ENCODE measurements at places on chromosomes 12 and 14.

DNA sequence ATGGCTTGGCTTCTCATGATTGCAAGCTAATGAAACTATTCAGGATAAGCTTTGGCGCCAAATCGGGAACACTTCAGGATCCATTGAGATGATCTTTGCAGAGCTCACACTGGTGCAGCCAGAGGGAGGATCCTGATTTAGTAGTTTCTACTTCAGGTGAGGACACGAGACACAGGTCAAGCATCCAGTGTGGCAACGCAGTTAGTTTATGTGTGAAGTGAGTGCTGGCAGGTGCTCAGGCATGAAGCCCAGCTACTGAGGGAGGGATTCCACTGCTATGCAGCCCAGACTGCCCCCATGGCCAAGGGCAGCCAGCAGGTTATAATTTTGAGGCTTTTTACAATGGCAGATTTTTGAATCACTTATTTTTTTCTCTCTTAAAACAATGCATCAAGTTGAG, 113.5 kb upstream of the PCED1B start:
- no peak for DNase-seq

- peak; percentile 88 for DNase-seq
Observed at GRCh38 chr12:112018571-112019237, 5.5 kb downstream of the ERP29 start.

DNA sequence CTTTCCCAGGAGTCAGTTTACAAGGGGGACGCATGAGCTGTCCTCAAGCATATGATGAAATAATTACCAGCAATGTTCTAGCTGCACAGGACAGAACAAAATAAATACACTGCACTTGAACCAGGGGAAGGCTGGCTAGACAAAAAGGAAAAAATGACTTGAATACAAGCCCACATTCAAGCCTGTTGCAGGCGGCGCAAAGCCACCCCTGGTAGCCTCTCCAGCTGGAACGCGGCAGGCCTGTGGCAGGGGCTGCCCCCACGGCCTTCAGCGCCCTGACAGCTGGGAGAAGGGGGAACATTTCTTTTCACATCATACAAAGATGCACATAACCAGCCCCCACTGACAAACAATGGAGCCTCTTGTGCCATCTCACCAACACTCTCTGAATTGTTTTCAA, 57.1 kb downstream of the TRAFD1 start:
- no peak for DNase-seq

DNA sequence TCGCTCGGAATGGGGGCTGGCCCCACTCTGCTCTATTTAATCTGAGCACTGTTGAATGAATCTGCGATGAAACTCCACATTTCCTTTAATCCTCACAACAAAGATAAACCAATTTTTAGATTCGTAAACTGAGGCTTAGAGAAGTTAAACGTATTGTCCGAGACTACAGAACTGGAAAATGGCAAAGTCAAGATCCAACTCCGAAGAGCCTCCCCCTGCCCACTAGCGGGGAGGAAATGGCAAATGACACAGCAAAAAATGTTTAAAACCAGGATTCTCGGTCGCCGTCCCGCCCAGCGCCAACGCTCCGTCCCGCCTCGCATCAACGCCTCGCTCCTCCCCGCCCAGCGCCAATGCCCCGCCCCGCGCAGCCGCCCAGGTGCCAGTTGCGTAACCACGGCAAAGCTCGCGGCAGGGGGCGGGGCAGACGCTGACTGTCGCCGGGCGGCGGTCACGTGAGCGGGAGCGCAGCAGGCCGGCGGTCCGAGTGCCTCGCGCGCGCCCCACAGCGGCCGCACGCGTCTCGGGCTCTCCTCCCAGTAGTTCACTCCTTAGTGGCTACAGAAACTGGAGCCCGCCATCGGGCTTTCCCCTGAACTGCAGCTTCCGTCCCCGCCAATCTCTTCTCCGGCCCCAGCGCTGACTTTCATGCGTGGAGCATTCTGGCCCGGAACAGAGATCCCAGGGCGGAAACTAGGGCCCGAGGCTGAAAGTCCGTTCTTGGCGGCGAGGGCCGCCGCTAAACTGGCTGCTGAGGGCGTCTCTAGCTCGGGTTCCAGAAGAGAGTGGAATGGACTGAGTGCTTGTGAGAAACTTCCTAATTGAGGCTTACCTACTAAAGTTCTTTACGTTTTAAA, 13.6 kb upstream of the LRRC23 start:
- DNase-seq = peak; percentile 97

DNA sequence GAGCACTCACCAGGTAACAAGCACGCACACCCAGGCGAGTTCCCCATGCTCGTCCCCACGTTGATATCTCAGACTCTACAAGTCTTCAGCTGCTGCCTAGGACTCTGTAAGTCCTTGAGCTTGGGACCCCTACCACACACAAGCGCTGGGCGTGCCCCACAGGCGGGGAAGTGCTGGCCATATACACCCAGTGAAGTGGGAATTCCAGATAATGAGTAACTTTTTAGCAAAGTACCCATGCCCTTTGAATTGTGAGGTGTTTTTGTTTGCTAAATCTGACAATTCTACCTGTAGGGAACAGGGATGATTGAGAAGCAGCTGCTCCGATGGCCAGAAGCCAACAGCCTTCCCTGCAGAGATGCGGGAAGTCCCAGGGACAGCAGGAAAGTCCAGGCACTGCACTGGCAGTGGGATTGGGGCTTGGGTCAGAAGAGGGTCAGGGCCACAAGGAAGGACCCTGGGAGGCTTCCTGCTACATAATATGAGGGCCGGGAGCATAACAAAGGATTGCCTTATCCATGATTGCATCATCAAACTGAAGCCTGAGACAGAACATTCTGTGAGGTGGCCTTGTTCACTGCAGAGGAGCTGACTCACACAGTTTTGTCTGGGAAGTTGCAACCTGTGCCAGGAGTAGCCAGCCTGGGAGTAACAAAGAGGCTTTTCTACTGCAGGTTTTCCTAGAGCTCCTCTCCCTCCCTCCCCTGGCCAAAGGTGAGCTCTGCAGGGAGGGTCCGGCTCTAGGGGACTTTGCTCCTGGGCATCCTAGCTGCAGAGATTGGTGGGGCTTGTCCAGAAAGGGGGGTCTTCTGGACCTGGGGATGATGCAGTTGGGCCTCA, 13.2 kb upstream of the SERPINA3 start:
- DNase-seq = peak; percentile 94

GRCh38 chr12:47828976-47829482, 9.3 kb upstream of the HDAC7 start:
- DNase-seq = peak; percentile 80

- no peak for DNase-seq
Observed at GRCh38 chr12:68364328-68364727, 32.2 kb upstream of the MDM1 start.

DNA sequence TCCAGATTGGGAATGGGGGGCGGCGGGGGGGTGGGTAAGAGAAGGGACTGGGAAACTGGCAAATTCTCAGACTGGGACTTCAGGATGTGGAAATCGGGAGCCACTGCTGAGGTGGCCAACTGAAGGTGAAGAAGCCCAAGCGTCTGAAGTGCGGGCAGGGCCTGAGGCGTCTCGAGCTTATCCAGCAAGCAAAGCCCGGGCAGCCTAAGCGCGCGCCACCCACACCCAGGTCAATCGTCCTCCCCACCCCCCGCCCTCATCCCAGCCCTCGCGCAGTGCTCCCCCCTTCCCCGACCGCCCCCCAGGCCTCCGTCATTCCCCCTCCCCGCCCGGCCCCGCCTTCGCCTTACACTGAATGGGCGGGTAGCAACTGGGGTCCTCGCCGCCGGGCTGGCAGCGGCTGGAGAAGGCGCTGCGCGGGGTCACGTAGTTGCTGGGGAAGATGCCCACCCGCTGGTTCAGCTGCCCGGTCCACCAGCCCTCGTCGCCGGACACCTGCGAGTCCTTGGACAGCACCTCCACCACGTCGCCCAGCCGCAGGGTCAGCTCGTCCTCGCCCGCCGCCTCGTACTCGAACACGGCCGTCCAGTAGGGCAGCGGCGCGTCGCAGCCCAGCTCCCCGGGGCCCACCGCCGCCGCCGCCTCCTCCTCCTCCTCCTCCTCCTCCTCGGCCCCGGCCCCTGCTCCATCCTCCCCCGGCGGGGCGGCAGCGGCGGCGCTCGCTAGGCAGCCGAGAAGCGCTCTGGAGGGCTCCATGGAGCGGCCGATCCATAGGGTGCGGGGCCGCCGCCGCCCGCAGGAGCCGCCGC, 693 bp downstream of the MAP3K9 start:
- no peak for DNase-seq

DNA sequence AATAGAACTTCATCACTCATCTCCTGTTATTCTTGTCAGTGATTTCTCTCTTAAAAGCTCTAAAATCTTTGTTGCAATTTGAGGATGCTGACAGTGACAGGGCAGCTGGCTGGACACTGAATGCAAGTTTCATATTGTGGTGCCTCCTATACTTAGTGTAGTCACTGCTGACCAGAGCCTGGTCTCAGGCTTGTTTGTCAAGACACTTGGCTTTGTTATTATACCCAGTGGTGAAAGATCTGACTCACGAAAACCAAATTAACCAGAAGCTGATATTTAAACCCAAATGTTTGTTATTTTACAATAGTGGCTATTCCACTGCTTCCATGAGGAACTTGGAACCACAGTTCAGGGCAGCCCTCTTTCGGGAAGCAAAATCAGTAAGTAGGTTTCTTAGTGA, 42.8 kb downstream of the RPGRIP1 start:
- DNase-seq = no peak

- DNase-seq = no peak
Observed at GRCh38 chr14:71964716-71965115, 32.5 kb downstream of the RGS6 start.

DNA sequence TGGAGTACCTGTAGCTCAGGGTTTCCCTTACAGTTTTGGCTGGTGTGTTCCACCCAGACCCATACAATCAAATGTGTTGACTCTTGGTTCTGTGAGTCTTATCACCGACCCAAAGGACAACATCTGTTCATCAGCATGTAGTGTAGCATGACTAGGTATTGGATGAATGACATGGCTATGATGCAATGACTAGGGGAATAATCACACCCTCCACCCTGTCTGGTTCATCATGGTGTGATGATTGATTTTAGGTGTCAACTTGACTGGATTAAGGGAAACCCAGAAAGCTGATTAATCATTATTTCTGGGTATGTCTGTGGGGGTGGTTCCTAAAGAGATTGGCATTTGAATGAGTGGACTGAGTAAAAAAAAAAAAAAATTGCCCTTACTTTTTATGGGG, 311.3 kb downstream of the DPF3 start:
- no peak for DNase-seq

DNA sequence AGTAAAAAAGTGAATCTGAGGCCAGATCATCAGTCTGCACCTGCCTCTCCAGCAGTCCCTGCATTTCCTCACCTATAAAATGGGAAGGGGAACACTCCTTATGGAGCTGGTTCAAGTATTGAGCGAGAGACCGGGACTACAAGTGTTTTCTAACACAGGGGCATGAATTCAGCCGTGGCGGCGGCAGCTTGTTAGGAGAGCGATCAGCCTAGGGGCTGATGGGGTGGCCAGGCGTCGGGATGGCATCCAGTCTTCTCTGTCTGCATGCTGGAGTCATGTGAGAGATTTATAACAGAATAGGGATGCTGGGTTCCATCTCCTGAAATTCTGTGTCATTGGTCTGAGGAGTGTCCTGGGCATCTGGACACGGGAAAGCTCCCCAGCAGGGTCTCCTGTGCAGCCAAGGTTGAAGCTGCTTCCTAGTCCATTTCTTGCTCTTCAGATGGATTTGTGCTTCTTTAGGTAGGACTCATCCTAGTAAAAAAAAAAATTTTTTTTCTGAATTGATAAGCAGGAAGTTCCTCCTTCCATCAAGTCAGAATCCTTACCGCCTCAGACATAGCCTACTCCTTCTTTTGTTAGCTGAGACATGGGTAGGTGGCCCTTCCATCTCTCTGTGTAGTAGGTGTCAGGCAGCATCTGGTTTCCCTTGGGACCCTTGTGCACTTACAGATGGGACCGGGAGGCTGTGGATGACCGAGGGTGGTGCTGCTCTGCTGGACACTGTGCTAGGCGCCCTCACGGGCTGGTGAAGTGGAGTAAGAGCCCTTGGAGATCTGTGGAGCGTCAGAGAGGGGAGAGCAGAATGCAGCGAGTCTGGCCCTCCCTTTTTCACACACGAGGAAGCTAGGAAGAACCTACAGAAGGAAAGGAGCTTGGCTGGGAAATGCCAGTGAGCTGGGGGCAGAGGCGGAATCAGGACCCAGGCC, 146.7 kb downstream of the TSPAN9 start:
- no peak for DNase-seq

- no peak for DNase-seq
Observed at GRCh38 chr14:91870001-91870400, 2.7 kb upstream of the TC2N start.

GRCh38 chr12:86719381-86719780, 463.2 kb upstream of the MGAT4C start:
- peak; percentile 63 for DNase-seq

- DNase-seq = no peak
Observed at GRCh38 chr12:67632005-67632404, 16.5 kb upstream of the DYRK2 start.

- peak; percentile 19 for DNase-seq
Observed at GRCh38 chr12:113439606-113440030, 17.4 kb downstream of the SDSL start.

DNA sequence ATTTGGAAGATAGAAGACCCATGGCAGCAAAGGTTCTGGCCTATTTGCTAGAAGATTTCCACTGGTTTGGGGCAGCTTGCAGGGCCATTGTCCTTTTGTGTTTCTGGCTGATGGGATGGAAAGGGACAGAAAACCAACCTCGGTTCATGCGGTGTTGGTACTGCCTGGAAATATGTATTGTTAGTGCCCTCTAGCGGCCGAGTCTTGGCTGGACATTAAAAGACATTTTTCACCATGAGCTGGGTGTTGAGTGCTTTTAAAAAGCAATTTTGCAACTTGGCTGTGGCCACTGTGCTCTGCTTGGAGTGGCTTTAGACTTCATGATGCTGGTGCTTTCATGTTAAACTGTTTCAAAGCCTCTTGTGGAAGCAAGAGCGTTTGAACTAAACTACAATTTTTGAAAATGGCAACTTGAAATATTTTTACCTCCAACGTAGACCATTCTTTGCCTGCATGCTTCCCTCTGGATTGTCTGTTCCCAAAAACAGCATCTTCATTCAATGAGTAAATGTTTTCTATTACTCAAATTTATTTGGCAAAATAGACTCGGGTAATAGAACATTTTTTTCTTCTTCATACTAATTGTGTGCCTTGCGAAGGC, 102.7 kb upstream of the TBX5 start:
- peak; percentile 68 for DNase-seq

DNA sequence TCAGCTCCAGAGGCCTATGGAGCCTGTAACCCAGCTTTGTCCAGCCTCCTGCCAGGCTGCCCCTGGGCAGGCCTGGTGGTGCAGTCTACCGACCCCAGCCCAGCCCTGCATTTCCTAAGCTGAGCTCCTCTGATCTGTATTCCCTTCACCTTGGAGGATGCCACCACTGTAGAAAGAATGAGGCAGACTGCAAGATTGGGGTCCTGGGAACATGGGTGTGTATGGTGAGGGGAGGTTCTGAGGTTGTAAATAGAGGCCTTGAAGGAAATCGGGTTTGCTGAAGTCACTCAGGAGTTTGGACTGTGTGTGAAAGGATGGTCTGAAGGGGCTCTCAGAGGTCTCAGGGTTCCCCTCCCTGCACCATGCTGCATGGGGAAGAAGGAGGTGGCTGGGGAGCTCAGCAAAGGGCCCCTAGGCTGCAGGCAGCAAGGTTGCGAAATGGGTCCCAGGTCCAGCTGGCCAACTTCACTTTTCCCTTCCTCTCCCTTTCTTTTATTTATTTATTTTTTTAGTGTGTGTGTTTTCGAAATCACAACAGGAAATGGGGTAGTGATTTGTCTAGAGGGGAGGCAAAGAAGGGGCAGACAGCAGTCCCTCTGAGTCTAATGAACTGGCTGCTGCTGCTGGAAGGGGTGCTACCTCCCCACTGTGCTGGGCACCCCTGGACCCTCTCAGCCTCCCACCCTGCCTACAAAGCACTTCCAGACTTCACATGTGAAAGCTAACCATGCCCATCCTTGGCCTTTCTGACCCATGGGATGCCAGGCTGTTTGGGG, 1.2 kb upstream of the LRP1-AS start:
- DNase-seq = peak; percentile 55
